ENCODE measurements at places on chromosomes 13 and 19.

GRCh38 chr19:44499559-44499958 is 763 bp downstream of the ZNF180 start:
- no peak for DNase-seq

GRCh38 chr13:24672141-24673132 is 7.8 kb upstream of the ATP12A start:
- no peak for DNase-seq

DNA sequence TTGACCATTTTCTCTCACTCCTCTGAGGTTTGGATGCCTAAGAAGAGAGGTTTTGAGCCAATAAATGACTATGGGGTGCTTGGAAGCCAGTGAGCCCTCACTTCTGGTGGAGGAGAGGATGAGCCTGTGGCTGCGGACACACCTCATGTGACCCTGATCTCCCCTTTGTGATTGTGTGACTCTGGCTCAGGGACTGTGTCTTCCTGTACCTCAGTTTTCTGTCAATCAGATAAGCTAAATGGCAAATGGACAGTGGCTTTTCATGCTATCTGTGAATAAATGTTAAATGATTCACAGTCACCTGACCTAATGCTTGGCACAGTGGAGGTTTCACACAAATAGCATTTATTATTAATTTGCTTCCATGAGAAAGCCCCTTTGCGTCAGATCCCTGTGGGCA is 2.7 kb downstream of the PSG8 start:
- DNase-seq, result no peak

DNA sequence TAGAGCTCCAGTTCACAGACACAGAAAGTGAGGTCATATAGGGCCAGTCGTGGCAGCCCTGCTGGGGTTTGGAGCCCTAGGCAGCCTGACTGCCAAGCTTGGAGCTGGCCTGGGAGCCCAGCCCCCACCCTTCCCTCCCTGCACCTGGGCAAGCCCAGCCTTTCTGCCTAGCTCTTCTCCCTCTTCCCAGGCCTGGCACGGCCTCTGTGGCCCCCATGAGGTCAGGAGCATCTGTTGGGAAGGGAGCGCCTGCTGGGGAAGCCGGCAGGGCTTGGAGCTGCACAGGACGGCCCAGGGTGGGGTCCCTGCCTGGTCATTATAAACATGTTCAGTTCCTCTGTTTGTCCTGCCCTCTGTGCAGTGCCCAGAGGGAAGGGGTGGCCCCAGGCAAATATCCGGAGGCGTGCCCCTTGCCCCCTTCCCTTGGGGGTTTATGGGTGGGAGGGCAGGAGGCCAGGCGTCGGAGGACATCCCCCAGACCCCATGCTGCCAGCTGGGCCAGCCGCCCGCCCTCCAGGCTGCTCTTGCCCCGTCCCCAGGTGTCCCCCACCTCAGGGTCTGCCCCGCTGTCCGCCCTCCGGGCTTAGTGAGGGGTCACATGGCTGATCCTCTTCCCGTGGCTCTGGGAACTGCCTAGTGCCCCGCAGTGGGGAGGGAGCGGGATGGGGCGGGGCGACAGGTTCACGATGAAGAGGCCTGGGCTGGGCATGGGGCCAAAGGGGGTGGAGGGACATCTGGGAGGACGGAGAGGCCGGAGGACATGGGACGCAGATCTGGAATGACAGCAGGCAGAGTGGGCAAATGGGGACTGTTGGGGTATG is 30.0 kb upstream of the NCCRP1 start:
- DNase-seq, result no peak

DNA sequence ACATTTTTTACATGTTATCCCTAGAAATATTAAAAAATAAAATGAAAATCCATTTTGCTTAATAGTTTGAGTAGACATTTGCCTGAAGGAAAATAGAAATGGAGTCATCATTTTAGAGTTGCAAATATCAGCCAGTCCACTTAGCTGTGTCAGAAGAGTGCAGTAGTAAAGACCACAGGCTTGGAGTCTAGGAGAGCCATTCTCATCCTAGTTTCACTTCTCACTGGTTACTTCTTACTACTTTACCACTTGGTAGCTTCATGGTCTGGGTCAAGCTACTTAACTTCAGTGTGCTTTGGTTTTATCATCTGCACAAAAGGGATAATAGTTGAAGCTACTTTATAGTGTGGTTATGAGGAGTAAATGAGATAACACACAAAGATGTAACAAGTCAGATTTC is 286.5 kb upstream of the NBEA start:
- DNase-seq, result no peak

DNA sequence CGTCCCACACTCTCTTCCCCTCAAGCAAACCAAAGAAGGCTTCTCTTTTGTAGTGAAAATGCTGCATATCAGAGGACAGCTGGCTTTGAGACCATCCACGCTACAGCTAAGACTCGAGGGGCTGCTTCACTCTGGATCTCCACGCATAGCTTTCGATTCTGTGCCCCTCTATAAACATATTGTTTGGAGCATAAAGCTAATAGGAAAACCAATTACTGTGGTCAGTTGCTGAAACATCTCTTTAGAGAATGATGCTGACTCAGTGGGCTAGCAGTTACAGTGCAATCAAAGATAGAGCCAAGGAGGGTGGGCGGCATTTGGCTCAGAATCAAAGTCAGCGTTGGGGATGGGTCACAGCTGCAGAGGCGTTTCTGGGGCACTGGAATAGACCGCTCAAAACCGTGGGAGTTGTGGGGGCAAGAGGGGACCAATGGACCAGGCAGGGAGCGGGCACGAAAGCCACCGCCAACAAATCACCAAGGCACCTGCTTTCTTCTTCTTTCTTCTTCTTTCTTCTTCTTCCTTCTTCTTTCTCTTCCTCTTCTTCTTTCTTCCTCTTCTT is 76.7 kb downstream of the RASL11A start:
- no peak for DNase-seq
